ENCODE measurements at places on chromosomes 6 and 20.
A peak's percentile ranks its signal among the peaks of the same experiment; 100 is the strongest.

DNA sequence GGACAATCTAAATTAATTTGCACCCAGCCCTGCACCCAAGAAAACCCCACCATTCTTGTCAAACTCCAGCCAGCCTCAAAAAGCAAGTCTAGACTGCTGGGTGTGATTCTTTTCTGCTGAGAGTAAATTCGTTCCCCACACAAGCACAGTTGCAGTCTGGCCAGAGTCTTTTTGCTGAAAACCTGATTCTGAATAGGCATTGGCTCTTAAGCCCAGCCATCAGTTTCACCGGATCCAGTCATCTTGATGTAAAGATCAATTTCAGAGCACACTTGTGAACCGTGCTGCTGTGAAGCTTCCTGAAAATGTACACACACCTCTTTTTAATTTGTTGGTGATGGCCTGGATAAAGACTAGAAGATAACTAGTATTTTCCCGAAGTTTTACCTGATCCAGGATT is 159.4 kb upstream of the GGTLC1 start:
- DNase-seq = no peak

DNA sequence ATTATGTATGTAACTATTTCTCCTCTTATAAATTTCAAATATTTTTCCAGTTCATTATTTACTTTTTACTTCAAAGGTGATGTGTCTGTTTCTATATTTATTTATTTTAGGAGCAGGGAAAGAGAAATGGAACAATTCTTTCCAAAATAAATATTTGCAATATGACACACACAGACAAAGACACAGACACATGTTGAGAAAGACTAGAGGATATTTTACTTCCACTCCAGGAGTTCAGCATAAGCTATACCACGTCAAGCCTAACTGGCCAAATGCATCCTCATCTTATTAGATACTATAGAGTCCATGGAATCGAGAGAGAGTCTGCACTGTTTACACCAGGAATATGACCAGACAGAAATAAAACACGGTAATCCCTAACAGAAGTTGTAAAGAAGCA is 13.3 kb downstream of the RALGAPA2 start:
- DNase-seq = no peak

GRCh38 chr20:47040506-47041125 is 146.0 kb downstream of the EYA2 start:
- DNase-seq = no peak

- no peak for DNase-seq
Measured at GRCh38 chr20:62058941-62059340, 6.7 kb downstream of the TAF4 start.

DNA sequence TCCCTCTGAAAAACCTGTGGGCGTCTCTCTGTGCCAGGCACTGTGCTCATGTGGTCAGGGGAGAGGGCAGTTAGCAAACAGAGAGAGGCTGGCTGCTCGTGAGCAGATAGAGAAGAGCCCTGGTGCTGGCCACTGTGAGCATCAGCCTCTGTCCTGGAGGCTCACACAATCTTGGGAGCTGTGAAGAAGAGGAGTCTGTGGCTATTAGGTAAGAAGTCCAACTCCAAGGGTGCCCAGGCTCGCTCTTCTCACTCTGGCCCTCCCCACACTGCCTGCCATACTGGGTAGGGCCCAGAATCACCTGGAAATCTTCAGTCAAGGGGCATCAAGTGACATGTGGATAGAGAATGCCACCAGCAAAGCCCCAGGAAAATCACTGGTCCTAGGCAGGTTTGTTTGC is 14.1 kb downstream of the SCML4 start:
- DNase-seq = no peak

DNA sequence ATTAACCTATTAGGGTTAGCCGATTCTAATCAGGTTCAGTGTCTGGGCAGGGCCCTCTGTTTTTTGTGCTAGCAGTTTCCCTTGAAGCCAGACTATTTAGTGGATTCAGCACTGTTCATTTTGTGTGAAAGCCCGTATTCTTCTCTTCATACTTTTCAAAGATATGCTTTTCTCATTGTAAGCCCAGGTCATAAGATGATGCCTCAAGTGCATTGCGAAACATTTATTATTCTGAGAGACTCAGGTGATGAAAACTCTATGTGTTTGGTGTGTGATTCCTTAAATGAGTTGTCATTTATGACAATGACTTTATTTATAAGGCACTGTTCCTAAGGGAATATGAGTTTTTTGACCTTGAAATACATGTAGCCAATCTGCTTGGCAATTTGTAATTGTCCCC is 851.0 kb upstream of the FLRT3 start:
- no peak for DNase-seq

- DNase-seq = no peak
Measured at GRCh38 chr6:133855991-133856370, 32.9 kb upstream of the TCF21 start.

- peak; percentile 83 for DNase-seq
Measured at GRCh38 chr6:29926413-29927274, 15.7 kb upstream of the HLA-A start.

DNA sequence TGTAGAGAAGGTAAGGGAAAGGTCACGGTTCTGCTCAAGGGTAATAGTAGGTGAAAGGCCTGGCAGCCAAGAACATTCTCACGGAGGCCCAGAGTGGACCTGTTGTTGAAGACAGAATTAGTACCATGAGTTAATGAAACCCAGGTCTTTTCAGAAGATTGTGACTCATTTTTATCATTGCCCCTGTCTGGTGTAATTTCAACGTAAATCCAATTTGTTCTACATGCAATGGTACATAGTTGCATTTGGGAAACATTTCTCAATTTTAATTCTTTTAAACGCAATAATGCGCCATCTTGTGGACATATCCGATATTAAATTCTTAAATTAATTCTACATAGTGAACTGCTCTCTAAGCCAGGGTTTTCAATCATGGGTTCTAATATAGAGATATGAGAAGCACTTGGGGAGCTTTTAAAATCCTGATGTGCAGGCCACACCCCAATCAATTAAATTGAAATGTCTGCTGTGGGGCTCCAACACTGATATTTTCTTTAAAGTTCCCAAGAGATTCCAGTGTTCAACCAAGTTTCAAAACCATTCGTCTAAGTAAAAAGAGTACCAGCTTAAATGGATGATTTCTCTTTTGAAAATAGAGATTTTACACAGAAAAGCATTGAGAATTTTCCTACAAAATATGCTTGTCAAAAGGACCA is 257.4 kb downstream of the PLCB1 start:
- DNase-seq = no peak

- no peak for DNase-seq
Measured at GRCh38 chr6:149270616-149271015, 46.9 kb upstream of the TAB2 start.

- no peak for DNase-seq
Measured at GRCh38 chr6:119669221-119669620, 319.7 kb upstream of the MAN1A1 start.

- DNase-seq = no peak
Measured at GRCh38 chr6:41161851-41162552, 914 bp downstream of the TREM2 start.

DNA sequence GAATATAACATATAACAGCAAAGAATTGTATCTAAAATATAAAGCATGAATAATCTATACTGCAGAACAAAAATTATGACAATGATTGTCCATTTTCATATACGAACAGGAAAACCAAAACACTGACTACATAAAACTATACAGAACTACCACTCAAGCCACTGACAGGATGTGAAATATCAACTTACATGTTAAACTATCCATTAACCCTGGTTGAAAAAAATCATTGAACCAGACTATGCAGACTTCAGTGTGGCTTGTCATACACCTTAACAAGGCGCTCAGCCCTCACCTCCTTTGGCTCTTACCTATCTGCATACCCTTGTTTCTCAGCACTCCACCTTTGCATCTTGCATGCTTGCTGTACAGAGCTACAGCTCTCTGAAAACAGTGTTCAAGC is 34.9 kb downstream of the ASCC3 start:
- no peak for DNase-seq

- peak; percentile 23 for DNase-seq
Measured at GRCh38 chr6:32685603-32686002, 19.1 kb upstream of the HLA-DQB1 start.

GRCh38 chr6:6681075-6681849 is 92.7 kb downstream of the LY86 start:
- DNase-seq = no peak

GRCh38 chr6:92934625-92935024 is 484.7 kb downstream of the EPHA7 start:
- no peak for DNase-seq

- no peak for DNase-seq
Measured at GRCh38 chr20:53447316-53447715, 146.3 kb downstream of the ZNF217 start.

DNA sequence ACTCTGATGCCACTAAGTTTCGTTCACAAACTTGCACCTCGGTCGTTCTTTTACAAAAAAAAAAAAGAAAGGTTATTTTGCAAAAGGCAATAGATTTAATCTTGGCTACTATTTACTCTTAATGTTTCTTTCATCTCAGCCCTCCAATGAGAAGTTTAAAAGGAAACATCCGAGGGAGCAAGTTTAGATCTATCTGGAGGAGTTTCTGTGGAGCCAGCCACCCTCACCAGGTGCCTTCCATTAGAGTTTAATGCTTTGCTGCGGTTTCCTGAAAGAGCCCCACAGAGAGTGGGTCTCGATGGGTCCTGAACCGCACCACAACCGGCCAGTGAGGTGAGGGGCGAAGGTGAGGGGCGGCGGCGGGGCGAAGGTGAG is 632 bp downstream of the PRKN start:
- DNase-seq = no peak

GRCh38 chr20:20969701-20970280 is 136.4 kb downstream of the LINC00237 start:
- no peak for DNase-seq

GRCh38 chr6:127963495-127963894 is 62.6 kb upstream of the THEMIS start:
- no peak for DNase-seq

- DNase-seq = no peak
Measured at GRCh38 chr20:38212806-38213606, 47.5 kb downstream of the KIAA1755 start.

GRCh38 chr20:1426231-1426849 is 33.5 kb upstream of the FKBP1A start:
- DNase-seq = no peak

- DNase-seq = no peak
Measured at GRCh38 chr6:83517500-83517899, 5.2 kb downstream of the PRSS35 start.

- no peak for DNase-seq
Measured at GRCh38 chr6:150346346-150346745, 22.5 kb upstream of the IYD start.

GRCh38 chr6:108395297-108395696 is 100.4 kb downstream of the AFG1L start:
- DNase-seq = no peak

DNA sequence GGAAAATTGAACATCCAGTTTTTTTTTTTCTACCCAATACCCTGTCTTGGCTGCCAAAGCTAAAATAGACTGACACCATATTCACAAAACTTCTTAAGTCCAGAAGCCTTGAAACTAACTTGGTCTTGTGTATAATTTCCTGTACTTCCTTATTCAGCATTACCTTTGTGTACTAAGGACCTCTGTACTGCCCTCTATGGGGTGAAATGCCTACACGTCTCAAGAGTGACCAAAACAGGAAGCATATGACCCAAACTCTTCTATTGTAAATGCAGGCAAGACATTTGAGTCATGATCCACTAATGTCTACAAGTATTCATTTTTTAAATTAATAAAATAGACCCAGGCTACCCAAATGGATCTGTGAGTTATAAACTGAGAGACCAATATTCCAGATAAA is 50.4 kb downstream of the HMGCLL1 start:
- no peak for DNase-seq

DNA sequence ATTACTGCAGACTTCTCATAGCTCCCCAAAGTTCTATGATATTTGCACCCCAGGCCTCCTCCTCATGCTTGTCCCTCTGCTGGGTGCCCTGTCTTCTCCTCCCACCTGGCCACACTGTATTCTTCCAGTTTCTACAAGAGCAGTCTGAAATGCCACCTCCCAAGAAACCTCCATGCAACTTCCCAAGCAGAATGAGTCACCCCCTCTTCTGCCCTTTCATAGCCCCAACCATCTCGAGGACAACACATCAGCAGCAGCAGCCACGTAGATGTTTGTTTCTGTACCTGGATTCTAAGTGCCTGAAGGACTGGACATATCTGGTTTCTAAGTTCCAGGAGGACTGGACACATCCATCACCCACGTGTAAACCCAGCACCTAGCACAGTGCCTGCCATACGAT is 6.6 kb upstream of the ULBP2 start:
- no peak for DNase-seq

- DNase-seq = no peak
Measured at GRCh38 chr6:81575442-81575841, 177.0 kb downstream of the TENT5A start.

DNA sequence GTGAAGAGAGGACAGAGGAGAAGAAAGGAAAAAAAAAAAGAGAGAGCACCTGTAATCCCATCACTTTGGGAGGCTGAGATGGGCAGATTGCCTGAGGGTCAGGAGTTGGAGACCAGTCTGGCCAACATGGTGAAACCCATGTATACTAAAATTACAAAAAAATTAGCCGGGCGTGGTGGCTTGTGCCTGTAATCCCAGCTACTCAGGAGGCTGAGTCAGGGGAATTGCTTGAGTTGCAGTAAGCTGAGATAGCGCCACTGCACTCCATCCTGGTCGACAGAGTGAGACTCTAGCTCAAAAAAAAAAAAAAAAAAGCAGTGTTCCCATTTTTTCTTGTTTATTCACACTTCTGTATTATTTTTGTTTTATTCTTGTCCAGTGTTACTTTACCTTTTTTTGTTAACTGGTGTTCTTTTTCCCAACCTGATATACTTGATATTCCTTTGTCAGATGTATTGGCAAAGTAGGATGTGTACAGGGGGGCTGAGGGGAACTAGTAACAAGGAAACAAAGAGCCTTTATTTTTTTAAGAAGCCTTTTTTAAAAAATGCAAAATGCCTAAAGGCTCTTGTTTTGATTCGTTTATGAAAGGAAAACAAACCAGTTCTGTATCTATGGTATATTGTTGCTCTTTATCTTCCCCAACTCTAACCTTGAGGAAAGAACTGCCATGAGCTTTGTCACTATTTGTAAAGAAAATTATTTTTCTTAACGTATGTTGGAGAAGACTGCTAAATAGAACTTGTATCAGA is 22.3 kb downstream of the COL19A1 start:
- DNase-seq = no peak

DNA sequence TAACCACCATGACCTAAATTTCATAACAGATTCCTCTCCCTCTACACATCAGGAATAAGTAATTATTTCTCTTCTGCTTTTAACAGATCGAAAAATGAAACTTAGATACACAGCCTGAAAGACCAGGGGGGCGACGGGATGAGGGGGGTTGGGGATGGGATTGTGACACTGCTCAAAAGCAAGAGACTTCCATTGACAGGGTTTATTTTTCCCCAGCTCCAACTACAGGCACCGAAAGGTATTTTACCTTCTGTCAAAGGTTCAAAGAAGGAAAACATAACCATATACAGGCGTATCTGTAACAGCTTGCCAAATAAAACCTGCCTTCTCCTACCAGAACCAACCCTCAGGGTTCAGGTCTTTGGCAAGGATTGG is 1.3 kb downstream of the EPHA7 start:
- no peak for DNase-seq

Data from NK-92 treated with Interleukin-12 subunit alpha and Interleukin-12 subunit beta, amount 100 ng/mL, for 24 hours (cell line).